ENCODE measurements at places on chromosomes 1 and 21.
A peak's percentile ranks its signal among the peaks of the same experiment; 100 is the strongest.

DNA sequence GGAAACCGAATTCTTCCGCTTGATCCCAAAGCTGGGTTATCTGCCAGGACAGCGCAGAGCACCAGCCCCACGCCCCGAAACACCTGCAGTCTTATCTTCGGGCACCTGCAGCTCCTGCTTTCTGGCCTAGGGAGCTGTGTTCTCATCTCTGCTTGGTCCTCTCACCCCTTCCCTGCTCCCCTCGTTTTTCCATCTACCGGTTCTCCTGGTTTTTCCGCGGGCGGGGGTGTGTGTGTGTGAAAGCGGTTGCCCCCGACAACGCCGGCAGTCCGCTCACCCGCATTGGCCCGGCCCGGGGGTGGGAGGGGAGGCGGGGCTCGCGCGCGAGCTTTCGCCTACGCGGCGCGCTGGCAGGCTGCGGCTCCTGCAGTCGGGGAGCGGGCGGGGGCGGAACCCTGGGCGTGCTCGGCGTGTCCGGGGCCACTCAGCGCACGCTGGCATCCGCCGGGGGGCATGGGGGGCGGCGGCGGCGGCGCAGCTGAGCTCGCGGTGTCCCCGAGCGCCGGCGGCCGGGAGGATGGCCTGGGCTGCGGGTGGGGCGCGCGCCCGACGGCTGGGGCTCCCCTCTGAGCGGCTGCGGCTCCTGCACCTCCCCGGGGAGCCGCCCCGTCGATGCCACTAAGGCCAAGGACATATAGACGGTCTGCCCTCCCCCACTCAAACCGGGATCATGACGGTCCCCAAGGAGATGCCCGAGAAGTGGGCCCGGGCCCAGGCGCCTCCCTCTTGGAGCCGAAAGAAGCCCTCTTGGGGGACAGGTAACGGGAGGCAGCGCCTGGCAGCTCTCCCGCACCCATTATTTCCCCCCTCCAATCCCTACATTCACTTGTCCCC lies 3.2 kb downstream of the ATP8B2 start:
- DNase-seq = peak; percentile 93

DNA sequence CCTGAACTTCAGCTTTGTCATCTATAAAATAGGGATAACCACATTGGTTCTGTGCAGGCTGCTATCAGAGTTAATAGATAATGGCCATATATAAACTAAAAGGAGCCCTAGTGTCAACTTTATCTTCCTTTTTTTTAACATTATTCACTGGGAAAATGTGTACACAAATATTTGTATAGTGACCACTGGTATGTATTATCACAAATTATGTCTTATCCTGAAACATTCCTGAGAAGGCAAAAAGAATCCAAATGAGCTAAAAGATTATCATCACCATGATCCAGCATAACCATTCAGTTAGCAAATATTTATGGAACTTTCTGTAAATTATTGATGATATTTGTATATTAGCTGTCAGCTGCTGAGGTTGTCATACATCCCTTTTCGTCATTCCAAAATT lies 16.6 kb downstream of the ANGPTL3 start:
- DNase-seq = no peak

- no peak for DNase-seq
Observed at GRCh38 chr1:19405195-19405760, 80.1 kb downstream of the CAPZB start.

DNA sequence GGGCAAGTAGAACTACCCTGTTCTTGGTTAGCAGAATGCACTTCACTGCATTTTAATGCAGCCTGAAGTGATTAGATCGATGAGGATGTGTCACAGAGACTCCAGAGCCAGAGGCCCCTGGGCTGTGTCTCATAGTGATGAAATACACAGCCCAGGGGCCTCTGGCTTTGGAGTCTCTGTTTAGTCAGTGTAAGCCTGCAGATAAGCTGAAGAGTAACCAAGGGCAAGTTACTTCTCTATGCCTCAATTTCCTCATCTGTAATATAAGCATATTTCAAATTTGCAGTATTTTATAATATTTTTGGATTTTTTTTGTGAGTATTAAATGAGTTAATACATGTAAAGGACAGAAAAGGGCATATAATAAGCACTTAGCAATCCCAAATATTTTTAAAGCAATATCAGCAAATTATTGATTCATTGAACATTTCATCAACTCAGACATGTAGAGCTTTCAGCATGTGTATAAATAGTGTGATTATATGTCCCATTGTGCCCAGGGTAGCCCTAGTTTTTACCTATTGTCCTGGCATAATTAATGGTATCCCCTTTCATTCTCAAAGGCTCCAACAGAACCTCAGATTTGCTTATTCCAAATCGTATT lies 23.6 kb upstream of the APOBEC4 start:
- DNase-seq = no peak

GRCh38 chr1:75770761-75771160 lies 15.3 kb upstream of the RABGGTB start:
- DNase-seq = no peak

DNA sequence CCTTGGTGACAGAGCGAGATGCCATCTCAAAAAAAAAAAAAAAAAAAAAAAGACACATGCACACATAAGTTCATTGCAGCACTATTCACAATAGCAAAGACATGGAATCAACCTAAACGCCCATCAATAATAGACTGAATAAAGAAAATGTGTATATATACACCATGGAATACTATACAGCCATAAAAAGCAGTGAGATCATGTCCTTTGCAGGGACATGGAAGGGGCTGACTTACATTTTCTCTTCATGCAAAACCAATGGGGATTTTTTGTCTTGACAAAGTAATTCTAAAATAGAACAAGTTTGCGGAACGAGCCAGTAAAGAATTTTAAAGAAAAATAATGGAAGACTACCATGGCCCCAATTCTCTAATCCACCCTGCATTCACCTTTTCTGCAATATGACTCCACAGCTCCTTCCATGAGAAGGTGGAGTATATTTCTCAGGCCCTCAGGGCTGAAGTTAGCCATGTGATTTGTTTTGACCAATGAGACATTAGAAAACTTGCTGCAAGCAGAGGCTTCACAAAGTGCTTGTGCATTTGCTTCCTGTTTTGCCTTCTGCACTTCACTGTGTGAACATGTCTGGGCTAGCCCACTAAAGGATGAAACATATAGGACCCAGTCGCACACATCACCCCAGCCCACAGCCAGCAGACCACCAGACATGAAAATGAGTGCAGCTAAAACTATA lies 78.8 kb upstream of the NR5A2 start:
- DNase-seq = no peak

DNA sequence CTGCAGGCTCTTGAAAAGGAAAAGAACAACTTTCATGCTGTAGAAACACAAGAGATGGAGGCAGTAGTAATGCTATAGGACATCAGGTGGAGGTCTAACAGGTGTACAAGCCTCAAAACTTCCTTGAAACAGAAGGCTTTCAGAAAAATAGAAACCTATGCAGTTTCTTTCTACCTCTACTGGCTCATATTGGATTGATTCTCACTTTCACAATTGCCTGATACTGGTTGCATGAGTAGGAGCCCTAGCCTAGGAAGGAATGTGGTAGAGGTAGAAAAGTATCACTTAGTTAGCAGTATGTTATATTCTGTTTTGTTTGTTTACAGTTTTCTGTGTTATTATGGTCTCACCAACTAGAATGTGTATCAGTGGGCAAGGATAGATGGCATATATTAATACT lies 175.4 kb upstream of the GORAB start:
- DNase-seq = no peak

GRCh38 chr1:5998051-5998905 lies 6.1 kb upstream of the NPHP4 start:
- DNase-seq = no peak

Data from stimulated activated CD4-positive, alpha-beta T cell treated with anti-CD3 and anti-CD28 coated beads, Interleukin-15, amount 100 ng/mL, for 24 hours (primary cell).